Naive thymus-derived CD8-positive, alpha-beta T cell (primary cell): ENCODE measurements at places on chromosomes 6 and 20.

DNA sequence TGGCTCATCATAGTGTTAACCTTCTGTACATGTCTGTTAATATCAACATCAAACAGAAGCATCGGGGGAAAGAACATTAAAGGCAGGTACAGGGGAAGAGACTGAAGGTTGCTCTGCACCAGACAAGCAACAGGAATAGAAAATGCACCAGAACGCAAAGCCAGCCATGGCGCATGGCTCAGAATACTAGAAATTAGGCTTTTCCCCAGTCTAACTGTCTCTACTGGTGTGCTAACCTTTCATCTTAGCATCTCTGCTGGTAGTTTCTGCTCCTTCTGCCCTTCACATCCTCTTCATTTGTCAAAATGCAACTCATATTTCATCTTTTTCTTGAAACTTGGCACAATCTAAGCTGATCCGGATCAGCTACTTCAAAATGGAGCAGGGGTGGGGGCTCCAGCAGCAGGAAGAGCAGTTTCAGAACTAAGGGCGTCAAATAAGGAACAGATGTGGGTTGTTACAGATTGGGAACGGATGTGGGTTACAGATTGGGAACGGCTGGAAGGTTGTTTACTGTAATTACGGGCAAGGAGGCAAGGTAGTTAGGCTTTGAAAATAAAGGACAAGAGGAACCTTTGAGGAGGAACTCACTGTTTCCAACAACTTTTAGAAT, 13.1 kb upstream of the RNASET2 start:
- no peak for DNase-seq

- no peak for DNase-seq
These were observed 39.7 kb upstream of the COL10A1 start for GRCh38 chr6:116165596-116165995.

GRCh38 chr6:152572338-152573088, 64.6 kb downstream of the SYNE1 start:
- no peak for DNase-seq

DNA sequence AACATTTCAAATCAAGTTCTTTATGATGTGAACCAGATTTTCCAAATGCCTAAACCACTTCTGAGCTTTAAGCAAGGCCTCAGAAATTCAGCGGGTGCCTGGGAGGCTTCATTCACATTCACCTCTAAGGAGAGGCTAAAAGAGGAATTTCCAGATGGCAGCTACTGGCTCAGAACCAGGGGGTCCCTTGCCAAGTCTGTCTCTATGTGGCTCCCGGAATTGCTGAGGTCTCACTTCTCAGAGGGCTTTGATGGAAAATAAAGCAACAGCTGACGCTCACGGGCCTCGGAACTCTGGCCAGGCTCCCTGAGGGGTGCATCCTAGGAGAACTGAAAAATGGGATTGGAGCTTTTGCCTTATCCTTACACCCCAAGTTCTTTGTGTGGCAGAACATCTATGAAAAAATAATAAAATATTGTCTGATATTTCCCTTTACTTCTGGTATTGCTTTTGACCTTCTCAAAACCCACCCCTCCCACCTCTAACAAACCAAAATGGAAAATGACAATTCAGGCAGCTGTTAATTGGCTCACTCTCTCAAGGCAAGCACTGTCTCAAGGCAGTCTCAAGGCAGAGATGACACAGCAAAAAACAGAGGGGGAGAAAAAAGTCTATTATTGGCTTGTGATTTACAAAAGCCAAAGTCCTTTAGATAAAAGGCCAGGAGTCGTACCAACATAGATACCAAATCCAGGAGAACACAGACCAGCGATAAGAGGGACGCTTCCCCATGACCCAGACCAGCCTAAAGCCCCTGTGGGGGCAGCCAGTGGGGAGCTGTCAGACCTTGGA, 21.8 kb upstream of the LRRN4 start:
- no peak for DNase-seq

GRCh38 chr6:168280020-168280898, 39.3 kb downstream of the DACT2 start:
- DNase-seq = no peak

GRCh38 chr20:53736122-53736756, 142.6 kb upstream of the ZNF217 start:
- no peak for DNase-seq

DNA sequence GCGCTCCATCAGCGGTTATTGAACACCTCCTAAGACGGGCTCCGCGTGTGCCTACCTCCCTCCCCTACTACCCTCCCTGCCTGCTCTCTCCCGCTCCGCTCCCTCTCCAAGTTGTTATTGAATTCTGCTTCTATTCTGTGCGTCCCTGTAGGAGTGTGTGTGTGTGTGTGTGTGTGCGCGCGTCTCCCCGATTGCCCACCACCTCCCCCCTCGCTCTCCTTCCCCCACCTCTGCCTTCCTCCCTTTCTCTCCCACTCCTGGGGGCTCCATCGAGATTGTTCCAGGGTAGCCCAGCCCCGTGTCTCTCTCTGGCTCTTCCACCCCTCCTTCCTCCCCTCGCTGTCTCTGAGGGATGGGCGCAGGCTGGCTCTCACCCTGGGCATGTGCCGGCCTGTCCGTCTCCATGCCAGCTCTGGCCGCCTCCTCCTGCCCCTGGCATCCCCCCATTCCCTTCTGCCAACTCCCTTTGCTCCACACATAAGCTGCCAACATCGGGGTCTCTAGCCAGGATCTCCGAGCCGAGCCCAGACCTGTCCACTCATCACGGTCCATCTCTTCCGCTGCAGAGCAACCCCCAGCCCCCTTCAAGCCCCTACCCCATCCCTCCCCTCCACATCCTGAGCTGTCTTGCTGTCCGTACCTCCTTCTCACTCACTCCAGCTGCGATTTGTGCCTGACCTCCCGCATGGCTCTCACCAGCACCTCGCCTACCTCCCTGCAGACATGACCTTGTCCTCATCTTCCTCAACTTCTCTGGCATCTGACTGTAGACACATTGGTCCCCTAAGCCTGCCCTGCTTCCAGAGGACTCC, 68.5 kb downstream of the SRC start:
- no peak for DNase-seq

DNA sequence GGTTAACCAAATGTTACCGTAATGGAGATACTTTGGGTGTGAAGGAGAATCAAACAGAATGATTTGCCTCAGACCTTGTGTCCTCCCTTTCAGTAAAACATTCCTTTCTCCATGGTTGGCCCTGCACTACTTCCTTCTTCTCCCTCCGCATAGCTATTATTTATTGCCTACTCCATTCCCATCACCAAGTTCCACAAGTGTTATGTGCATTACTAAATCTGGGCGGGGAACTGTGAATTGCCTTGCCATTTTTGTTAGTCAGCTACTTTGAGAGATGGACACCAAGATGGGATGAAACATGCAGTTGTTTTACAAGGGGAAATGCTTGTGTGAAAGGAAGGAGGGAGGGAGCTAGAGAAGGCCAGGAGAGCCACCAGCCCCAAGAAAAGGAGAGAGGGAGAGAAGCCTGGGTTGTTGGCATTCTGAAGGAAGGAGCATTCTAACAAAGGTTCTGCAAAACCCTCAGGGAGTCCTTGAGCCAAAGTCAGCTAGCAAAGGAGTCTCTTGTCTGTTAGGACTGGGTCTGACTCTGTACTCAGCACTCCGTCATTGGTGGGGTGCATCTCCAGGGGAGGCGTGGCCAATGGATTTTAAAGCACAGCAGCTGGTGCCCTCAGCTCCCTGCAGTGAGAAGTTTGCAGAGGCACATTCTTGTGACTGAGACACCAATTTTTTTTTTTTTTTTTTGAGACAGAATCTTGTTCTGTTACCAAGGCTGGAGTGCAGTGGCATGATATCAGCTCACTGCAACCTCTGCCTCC, 83.6 kb upstream of the CHD6 start:
- DNase-seq = no peak

- DNase-seq = no peak
These were observed 20.5 kb downstream of the FOXF2 start for GRCh38 chr6:1409774-1410465.

DNA sequence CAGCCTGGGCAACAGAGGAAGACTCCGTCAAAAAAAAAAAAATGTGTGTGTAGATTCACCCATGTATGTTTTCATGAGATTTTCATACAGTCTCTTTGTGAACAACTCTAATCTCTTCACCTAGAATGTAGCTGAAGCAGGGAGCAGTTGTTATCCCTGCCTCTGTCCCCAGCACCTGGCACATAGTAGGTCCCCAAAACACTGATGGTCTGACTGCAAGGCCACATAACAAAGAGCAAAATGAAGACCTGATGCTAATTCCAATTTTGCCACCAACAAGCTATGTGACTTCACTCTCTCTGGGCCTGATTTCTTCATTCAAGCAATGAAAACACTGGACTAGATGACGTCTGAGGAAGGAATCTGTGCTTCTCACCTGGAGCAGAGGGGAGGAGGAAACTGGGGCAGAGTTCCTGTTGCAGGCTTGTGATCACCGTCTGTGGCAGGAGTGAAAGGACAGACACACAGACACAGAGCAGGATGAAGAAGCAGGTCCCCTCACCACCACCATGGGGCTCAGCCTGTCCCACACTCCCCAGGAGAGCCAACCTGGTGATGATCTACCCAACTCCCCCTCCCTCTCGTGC, 4.6 kb downstream of the SLC44A4 start:
- no peak for DNase-seq

GRCh38 chr6:42693725-42694323, 28.6 kb downstream of the PRPH2 start:
- no peak for DNase-seq

- no peak for DNase-seq
These were observed 196.2 kb downstream of the BTBD9 start for GRCh38 chr6:38443352-38444144.

GRCh38 chr20:38579219-38579910, 1.6 kb upstream of the ADIG start:
- no peak for DNase-seq

GRCh38 chr20:9403448-9403847, 110.9 kb upstream of the LAMP5 start:
- DNase-seq = no peak

DNA sequence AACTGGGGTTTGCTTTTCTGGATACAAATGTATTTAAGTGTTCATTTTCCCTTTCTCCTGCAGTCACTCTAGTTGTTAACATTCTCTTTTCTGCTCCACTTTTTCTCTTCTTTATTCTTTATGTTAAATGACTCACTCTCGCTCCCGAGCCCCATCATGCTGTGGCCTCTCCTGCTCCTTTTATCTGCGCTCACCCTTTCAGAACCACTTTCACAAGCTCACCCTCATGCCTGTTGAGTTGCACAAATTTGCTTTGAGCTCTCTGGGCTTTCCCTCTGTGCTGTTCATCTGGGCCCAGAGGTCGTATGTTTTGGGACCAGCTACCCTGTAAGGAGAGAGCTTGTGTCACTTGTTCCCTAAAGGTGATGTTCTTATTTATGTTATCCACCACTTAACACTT, 98.1 kb upstream of the ASCC3 start:
- DNase-seq = no peak

GRCh38 chr20:54654450-54654849, 179.1 kb downstream of the DOK5 start:
- no peak for DNase-seq

DNA sequence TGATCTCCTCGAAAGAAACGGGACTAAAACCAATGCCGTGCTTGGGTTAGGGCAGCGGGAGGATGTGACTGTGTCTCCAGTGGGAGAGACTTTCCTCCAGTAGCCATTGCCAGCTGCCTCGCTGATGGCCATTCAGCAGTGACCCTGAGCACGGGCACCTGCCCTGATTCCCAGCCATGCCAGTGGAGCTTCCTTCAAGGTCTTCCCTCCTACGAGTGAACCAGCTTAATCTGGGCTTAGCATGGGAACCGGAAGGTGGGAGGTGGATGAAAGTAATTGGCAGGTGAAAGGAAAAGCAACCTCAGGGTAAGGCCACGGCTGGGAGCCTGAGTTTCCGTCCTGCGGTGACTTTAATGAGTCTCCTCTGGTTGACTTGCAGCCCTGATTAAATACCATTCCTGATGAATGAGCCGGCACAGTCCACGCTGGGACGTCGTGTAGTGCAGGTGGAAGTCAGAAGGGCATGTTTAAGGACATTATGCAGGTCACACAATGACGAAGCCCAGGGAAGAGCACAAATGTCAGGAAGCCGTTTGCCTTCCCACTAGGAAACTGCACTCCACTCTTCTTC, 813.5 kb downstream of the QKI start:
- no peak for DNase-seq

DNA sequence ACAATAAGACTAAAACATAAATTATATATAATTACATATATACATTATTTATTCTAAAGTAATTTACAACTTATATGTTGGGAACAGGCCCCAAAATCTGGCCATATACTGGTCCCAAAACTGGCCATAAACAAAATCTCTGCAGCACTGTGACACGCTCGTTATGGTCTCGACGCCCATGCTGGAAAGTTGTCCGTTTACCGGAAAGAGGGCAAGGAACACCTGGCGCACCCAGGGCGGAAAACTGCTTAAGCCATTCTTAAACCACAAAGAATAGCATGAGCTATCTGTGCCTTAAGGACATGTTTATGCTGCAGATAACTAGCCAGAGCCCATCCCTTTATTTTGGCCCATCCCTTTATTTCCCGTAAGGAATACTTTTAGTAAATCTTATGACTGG, 164.9 kb downstream of the CENPW start:
- DNase-seq = no peak
